CD4-positive, alpha-beta T cell treated with Interleukin-15 for 4 hours (primary cell): ENCODE measurements at places on chromosomes 5 and 9.

DNA sequence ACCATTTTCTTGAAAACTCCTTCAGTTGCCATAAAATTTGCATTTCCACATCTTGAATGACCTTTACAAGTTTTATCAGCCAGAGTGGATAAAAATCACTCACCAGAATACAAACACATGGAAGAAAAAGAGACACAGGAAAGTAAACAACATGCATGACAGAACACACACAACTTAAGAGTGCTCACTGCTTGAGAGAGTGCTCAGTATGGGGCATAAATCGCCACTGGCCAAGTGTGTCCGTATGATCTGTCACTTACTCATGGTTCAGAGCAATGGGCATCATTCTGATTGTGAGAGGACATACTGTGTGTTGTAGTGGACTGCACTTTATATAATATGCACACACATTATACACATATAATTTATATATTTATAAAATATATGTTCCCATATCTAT, 155.6 kb upstream of the NTRK2 start:
- DNase-seq = no peak

- DNase-seq = no peak
Observed at GRCh38 chr5:52774005-52774410, 13.7 kb upstream of the ITGA1 start.

DNA sequence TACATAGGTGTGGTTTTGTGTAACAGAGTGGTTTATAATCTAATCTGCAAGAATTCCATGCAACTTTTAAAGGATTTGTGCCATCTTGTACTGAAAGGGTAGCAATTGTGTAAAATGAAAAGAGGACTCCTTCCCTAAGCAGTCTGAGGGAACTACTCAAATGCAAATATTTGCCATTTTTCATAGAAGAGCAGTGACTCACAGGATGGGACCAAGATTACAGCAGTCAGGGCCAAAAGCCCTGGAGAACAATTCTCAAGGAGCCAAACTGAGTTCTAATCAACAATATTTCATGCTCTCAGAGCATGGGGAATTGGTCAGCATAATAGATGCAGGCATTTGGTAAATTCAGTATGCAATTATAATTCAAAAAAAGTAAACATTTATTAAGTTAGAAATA, 495.8 kb downstream of the CHSY3 start:
- no peak for DNase-seq

DNA sequence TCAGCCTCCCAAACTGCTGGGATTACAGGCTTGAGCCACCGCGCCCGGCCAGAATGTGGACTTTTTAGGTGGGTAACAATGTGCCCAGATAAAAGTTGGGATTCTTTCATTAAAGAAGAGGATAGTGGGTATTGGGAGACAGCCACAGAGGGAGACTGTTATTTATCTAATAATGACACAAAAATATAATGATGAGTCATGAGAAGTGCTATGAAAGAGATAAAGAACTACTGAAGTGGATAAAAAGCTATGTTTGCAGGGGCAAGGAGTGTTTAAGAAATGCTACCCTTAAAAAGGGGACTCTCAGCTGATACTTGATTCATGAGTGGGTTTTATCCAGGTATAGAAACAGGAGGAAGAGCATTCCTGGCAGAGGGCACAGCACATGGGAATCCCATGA, 143.6 kb upstream of the ERCC6L2 start:
- DNase-seq = no peak

- peak; percentile 48 for DNase-seq
Observed at GRCh38 chr9:130834371-130835336, at the start of gene ABL1. Gene ABL1 (plus strand): TSS chr9:130835254. CDS start chr9:130835447, 193 bp downstream.

- no peak for DNase-seq
Observed at GRCh38 chr5:76788362-76788761, 30.5 kb upstream of the F2RL1 start.

DNA sequence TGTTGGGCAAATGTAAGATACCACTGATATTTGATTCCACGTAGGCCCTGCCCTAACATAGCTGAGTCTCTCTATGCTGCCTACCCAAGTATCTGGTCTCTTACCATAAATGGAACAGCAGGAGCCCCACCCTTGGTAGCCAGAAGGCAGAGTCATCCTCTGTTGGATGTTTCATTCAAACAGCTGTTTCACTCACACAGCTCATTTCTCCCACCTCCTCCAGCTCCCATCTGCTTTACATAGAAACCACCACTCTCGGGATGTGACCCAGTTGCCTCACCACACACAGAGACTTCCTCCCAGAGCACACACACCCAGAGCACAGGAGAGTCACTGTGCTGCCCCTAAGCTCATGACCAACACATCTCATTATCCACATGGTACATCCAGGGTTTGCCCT, 165.3 kb downstream of the TMEM167A start:
- no peak for DNase-seq

DNA sequence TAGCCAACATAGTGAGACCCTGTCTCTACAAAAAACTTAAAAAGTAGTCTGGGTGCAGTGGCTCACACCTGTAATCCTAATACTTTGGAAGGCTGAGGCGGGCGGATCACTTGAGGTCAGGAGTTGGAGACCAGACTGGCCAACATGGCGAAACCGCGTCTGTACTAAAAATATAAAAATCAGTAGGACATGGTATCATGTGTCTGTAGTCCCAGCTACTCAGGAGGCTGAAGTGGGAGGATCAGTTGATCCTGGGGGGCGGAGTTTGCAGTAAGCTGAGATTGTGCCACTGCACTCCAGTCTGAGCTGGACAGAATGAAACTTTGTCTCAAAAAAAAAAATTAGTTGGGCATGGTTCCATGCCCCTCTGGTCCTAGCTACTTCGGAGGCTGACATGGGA, 57.9 kb upstream of the MIER3 start:
- no peak for DNase-seq

DNA sequence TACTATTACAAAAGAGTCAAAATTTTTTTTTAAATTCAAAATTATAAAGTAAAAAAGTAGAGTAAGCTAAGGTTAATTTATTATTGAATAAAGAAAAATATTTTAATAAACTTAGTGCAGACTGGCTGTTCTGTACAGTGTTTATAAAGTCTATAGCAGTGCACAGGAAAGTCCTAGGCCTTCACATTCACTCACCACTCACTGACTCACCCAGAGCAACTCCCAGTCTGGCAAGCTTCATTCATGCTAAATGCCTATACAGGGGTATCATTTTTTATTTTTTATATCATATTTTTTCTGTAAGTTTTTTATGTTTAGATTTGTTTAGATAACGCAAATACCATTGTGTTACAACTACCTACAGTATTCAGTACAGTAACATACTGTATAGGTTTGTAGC, 700.7 kb upstream of the GRAMD2B start:
- DNase-seq = no peak

DNA sequence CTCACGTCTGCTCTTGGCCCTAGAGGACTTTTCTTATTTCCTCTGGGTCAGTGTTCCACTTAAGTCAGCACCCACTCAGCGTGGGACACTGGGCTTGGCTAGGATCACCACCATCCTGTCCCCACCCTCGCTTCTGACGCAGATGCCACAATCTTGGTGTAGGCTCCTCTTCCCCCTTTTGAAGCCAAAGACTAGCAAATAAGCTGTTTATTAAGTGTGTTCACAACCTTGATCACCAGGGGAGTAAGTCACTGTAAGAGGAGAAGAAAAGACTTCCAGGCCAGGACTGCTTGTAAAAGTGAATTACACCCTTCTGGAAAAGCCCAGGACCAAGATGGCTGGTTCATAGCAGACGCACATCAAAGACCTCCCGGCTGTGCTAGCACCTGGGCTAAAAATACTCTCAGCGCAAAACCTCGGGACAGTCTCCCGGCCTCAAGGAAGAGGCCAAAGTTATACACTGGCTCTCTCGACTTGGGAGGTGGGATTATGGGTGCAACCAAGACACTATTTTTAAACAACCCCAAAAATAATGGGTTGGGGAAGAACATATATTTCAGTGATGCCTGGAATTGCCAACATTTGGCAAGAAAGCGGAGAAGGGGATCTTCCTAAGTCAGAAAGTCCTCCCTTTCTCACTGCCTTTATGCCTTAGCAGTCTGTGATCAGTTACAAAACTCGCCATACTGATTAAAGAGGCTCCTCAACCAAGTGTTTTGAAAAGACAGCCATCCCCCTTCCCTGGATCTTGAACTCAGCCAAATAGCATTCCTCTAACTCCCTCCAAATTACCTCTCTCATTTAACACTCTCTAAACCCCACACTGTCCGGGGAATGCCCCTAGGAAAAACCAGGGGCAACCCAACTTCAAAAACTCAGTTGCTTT, 69.4 kb downstream of the RAPGEF1 start:
- peak; percentile 17 for DNase-seq

- DNase-seq = peak; percentile 63
Observed at GRCh38 chr5:157025093-157025698, 33.7 kb downstream of the HAVCR1 start.

DNA sequence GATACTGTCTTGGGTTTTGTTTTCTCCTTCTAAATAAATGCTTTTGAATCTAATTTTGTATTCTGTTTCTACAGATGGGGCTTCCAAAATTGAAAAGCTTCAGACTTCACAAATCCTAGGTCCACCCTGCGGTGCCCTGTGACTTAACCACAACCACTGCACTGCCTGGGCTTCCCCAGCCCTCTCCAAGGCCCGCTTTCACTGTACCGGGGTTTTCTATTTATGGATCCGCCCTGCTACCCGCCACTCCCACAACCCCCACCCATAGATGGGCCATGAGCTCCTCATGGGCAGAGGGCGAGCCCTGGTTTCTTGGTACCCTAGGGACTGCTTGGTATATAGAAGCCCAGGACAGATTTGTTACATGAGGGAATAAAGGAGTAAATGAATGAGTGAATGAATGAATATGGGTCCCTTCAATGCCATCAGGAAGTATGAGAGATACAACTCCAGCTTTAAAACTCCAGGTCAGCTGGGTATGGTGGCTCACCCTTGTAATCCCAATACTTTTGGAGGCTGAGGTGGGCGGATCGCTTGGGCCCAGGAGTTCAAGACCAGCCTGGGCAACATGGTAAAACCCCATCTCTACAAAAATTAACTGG, 39.8 kb upstream of the NEK6 start:
- no peak for DNase-seq

DNA sequence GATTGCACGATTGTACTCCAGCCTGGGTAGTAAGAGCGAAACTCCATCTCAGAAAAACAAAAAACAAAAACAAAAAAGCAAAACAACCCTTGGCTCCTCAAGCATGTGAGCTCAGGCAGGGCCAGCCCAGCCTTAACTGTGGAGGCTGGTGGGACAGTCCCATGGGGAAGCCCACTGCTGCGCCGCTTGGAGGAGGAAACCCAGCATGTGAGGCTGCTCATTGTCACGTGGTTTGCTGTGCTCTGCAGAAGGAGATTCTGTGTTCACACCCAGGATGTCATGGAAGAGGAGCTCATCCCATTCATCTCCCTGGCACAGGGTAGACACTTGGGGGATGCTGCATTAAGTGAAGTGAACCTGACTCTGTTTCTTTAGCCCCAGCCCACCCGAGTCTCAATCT, 4.0 kb downstream of the ZBED3 start:
- no peak for DNase-seq

- DNase-seq = no peak
Observed at GRCh38 chr5:71864730-71865601, 145.9 kb downstream of the CARTPT start.

DNA sequence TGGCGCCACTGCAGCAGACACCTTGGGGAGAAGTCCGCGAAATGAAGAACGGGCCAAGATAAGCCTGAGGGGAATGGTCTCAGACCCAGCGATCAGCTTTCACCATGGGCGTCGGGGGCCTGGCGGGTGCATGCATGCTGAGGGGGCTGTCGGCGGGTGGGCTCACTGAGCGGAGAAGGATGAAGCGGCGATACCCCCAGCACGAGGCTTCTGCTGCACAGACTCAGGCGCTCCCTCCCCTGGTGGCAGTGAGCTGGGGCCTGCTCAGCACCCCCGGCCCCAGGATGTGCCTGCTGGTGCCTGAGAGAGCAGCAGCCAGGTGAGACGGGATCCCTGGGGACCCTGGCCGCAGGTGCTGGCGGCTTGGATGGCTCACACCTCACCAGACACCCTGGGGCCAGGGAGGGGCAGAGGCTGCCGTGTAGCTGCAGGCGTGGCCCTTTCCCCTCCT, 31.2 kb downstream of the CEP72 start:
- DNase-seq = no peak

GRCh38 chr5:131825404-131826013, 28.7 kb upstream of the FNIP1 start:
- DNase-seq = no peak

DNA sequence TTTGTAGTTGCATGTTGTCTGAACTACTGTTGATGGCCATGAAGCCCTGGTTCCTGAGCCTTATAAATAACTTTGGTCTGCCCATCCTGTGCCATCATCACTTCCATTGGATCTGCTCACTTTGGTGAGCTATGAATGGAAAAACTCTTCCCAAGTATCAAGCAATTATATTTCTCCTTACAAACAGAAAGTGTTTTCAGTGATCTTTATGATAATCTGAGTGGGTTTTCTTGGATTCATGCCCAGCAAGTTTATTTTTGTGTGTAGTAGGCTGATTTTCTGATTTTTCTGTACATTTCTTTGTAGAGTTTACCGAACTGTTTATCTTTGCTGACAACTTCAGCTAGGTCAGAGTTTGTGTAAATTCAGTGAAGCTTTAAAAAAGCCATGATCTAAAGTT, 31.0 kb downstream of the CAMK4 start:
- no peak for DNase-seq

- no peak for DNase-seq
Observed at GRCh38 chr9:119831309-119831708, 462.1 kb upstream of the BRINP1 start.

GRCh38 chr5:31218978-31219377, 25.5 kb downstream of the CDH6 start:
- no peak for DNase-seq

GRCh38 chr9:27714388-27714787, 141.1 kb upstream of the C9orf72 start:
- no peak for DNase-seq

- no peak for DNase-seq
Observed at GRCh38 chr5:19866090-19866450, 121.9 kb downstream of the CDH18 start.

DNA sequence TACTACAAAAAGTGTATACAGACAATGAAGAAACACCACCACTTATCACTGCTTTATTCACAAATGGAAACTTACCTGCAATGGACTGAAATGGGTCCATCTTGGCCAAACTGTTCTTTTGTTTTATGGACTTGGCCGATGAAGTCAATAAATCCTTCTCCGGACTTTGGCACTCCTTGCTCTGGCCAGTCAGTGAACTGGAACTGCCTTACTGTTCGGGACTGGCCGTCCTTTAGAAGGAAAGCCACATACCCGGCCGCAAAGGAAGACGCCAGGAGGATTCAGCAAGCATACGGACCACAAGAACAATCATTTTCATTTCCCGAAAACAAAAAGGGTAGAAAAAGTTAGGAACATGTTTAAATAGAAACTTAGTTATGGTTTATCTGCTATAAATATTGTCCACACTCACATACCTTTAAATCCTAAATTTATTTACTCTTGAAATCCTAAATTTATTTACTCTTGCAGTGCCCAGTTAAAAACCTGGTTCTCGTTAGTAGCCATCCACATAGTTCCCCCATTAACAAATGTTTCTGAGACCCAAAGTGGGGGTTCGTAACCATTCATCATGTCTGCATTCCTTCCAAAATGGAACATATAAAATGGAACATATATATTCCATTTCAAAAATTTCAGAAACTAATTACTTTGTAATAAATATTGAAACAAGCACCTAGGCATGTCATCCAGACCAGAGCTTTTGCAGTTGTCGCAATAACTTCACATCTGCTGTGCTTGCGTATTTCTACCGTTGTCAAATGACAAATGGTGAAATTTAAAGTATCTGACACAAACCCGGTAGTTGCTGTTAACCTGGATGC, 532.1 kb upstream of the DMAC1 start:
- no peak for DNase-seq
